CD4-positive, alpha-beta T cell treated with Interleukin-4 for 4 hours (primary cell): ENCODE measurements at places on chromosomes 11 and 22.

DNA sequence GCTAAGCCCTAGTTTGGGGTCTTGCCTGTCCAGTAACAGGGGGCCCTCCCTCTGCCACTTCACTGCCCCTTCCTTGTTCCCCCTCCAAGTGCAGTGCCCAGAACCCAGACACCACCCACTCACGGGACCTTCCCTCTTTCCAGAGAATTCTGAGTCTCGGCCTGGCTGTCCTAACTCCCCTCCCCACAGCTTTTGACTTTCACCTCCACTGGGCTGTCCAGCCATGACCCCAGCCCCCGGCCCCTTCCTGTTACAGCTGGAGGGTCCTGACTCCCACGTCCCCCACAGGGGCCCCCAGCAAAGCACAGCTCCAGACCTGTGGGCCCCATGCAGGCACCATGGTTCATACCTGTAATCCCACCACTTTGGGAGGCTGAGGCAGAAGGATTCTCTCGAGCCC lies 71.5 kb downstream of the BRD1 start:
- DNase-seq = no peak

- no peak for DNase-seq
Measured at GRCh38 chr22:21703684-21704316, 31.8 kb downstream of the YPEL1 start.

DNA sequence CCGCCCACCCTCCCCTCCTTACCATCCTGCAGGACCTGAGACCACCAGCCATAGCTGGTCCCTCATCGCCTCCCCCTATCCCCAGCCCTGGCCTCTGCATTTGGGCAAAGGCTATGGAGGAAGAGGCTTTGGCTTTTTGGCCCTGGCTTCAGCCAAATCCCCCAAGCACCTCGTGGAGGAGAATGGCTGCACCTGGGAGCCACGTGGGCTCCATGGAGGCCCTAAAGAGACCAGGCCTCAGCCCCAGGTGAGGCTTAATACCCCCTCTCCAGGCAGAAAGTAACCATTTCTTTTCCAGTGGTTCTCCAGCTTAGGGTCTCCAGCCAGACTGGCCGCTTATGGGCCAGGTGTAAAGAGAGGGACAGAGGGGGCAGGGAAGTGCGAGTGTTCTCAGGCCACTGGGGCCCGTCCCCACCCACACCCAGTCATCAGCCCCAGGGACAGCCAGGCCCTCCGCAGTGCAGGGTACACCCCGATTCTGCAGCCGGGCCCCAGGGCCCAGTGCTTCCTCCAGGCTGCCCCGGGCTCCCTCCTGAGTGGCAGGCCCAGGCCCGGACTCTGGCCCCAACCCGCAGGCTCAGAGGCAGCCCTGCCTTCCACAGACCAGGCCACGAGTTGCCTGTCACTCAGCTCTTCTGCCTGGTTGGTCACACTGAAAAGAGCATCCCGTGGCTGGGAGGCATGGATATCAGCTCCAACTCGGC lies 26.4 kb downstream of the CDKN1C start:
- DNase-seq = no peak

- DNase-seq = no peak
Measured at GRCh38 chr11:62857541-62857982, 18.2 kb upstream of the WDR74 start.

DNA sequence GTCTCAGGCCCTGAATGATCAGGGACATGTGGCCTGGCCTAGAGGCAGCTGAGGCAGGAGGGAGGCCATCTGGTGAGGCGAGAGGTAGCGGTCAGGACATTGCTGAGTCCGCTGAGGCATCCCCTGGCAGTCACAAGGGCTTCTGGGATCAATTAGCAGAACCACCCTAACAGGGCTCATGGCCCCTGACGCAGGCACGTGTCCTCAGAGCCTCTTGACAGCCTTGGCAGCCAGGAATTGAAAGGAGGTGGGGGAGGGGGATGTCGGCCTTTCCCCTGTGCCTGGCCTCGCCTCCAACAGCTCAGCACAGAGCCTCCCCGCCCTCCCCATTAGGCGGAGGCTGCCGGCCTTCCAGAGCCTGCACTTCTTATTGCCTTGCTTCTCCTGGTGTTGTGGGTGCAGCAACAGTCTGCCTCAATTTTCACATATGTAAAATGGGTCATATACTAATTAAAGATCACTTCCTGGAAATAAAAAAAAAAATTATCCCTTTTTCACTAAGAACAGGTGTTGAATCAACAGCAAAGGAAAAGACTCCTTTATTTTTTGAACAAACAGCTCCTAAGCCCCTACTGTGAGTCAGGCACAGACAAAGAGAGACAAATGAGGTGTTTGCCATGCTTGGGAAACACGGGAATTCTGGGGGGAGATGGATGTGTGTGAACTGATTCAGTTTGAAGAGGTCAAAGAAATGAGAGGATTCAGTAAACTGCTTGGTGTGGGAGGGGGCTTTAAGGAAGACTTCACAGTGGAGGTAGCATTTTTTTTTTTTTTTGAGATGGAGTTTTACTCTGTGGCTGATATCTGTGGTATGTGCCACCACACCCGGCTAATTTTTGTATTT lies 55.3 kb downstream of the NFAM1 start:
- DNase-seq = no peak
